Iris pigment epithelial cell (primary cell): ENCODE measurements at places on chromosomes 1 and 21.
A peak's percentile ranks its signal among the peaks of the same experiment; 100 is the strongest.

DNA sequence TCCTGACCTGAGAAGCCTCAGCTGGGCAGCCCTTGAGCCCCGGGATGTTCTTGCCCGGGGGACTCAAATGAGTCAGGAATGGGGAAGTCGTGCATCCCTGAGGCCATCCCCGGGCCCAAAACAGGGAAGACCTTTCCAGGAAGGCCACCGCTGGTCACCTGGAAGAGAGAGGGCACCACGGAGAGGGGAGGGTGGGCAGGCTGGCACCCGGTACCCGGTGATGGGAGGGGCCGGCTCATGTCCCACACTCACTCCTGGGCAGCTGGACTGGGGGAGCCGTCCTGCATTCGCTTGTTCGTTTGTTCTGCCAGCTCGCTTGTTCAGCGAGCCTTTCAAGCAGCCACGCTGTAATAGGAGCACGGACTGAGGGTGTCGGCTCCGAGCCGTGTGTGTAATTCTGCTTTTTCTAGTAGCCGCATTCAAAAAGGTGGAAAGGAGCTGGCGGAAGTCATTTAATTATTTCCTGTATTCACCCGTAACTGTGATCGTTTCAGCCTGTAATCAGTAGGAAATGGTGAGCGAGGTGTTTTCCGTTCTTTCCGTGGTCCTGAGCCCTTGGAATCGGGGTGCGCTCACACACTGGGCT, 48.4 kb upstream of the CCDC27 start:
- DNase-seq = no peak

- DNase-seq = no peak
Measured at GRCh38 chr1:25529518-25530185, 13.8 kb upstream of the LDLRAP1 start.

DNA sequence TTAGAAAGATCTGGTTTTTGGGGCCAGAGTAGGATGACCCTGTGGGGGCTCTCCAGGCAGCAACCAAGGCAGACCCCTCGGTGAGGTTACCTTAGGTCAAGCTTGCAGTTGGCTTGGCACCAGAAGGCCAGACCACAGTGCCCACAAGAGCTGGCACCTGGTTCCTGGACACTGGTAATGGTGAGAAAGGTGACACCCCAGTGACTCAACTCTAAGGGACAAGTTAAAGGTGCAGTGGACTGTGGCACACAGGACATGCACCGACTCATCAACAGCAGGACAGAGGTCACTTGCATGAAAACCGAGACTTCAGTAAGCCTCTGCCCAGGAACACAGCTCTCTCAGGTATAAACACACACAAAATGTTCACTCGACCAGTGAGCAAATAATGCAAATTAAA, 6.7 kb downstream of the LRRC38 start:
- DNase-seq = no peak

DNA sequence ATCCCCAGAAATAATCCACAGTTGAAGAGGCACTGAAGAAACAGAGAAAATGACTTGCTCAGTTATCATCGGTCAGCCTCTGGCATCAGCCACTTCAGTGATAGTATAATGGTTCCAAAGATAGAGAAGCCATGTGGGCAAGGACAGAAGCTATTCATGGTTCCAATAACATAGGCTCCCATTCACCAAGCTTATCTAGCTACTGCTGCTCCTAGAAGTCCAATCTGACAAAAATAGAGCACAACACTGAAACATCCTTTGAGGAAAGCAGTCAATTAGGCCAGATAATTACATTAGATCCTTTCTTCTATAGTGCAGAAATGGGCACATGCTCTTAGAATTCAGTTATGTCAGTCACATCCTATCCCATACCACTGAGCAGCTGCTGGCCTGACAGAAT, 33.5 kb upstream of the CRB1 start:
- DNase-seq = no peak

- no peak for DNase-seq
Measured at GRCh38 chr1:94014635-94015488, 105.6 kb upstream of the GCLM start.

DNA sequence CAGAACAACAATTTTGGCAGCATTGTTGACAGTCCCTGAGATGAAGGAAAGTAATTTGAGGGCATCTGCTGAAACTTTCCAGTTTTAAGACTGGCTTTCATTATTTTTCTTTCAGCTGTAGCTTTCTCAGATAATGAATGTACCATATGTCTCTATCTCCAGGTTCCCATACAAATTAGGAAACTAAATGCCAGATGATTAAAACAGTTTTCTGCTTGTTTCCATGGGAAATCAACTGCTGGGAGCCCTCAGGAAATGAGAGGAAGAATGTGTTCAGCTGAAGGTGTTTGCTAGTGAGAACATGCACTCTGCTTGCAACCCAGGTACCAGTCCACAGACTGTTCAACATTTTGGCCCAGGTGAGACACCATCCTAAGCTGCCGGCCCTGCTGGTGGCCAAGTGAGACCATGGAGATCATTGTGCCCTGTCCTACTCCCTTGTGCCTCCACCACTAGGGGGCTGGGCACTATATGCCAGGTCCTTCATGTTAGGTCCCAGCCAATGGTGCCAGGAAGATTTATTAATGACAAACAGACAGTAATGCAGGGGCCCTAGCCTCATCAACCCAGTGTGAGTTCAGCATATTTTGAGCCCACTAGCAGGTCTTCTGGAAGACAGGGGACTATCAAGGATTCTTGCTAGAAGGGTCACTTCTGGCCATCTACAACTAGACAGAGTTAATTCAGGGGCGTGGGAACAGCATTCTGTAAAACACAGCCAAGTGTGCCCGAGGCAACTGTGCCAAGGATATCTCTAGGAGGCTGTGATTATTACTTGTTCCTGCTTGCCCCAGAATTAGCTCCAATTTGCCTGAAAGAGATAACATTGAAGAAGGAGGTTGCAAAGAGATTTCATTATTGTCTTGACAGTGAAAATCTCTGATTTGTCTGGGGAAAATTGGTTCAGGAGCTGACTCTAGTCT, 17.0 kb upstream of the LRRC8C start:
- DNase-seq = no peak

GRCh38 chr21:33374080-33374449, 29.1 kb upstream of the IFNGR2 start:
- no peak for DNase-seq

GRCh38 chr21:45269861-45270260, 17.8 kb downstream of the POFUT2 start:
- no peak for DNase-seq

DNA sequence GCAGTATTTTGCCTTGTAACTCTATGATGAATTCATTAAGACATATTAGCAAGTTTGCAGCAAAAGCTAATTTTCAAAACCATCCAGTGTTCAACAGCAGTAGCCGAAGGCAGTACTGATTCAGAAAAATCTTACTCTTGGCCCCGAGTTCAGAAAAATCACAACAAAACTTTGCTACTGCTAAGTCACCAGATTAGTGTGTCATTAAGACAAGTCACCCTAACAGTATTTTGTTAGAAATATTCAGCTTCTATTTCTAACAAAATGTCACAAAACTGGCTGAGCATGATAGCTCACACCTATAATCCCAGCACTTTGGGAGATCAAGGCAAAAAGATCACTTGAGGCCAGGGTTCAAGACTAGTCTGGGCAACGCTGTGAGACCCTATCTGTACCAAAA, 8.2 kb downstream of the GTF2B start:
- DNase-seq = no peak

DNA sequence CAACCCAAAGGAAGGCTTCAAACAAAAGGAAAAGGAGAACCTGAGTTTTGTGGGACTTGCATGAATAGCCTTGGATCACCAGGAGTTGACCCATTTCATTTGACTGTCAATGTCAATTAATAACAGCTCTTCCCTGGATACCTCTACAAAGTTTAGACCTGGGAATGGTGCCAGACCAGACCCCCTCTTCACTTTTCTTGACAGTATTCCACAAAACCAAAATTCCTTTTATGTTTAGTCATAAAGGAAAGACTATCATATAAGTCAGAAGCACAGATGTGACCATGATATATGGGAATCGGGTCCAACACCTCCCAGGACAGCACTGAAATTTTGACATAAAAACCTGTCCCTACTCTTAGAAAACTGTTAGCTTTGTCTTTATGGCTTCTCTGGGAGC, 191.8 kb downstream of the LYPLAL1 start:
- DNase-seq = no peak

GRCh38 chr1:219566951-219567947, 45.7 kb downstream of the ZC3H11B start:
- DNase-seq = peak; percentile 67

DNA sequence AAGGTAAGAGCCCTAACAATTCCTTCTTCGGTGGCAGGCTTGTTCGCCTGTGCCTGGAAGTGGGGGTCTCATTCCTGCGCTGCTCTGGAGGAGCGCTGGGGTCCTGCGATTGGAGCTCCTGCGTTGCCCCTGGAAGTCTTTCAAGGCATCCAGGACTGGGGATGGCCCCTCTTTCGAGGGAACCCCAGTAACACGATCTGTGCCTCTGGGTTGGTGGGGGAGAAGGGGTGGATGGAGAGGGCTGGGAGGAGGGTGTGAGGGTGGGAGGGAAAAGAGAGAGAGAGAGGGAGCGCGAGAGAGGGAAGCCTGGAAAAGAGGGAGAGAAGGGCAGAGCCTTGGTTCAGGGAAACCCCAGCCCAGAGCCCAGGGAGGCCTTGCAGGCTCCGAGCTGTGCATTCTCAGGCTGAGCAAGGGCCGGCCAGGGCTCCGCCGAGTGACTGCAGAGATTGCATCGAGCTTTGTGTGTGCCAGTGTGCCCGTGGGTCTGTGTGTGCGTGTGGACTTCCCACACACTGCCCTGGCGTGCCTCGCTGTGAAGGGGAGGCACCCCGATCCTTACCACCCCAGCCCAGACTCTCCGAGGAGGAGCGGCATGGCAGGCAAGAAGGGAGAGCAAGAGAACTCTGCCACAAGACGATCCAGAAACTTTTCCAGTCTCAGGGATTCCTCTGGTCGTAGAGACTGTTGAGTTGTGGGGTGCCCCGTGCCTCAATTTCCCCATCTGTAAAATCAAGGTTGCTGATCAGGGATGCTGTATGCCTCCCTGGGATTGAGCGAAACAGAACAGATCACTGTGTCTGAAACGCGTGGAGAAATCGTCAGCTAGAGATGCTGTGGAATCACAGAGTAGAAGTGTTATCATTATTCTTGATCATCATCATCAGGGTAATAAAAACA, 619 bp downstream of the BCL9 start:
- peak; percentile 42 for DNase-seq

DNA sequence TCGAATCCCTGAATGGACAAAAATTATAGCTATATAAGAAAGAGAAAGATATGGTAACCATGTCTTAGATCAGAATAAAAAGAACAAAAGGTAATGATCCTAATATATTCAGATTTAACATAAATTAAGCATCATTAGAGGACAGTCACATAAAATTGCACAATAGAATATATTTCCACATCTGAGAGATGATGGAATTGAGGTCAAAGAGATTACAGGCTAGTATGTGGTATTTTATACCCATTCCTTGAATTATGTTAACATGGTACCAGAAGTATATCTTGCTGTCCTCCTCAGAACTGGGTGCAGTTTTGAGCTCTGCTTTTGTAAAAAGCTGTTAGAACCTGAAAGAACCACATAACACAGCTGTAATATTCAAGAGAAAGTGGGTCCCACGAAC, 245.6 kb upstream of the HOOK1 start:
- DNase-seq = peak; percentile 50

DNA sequence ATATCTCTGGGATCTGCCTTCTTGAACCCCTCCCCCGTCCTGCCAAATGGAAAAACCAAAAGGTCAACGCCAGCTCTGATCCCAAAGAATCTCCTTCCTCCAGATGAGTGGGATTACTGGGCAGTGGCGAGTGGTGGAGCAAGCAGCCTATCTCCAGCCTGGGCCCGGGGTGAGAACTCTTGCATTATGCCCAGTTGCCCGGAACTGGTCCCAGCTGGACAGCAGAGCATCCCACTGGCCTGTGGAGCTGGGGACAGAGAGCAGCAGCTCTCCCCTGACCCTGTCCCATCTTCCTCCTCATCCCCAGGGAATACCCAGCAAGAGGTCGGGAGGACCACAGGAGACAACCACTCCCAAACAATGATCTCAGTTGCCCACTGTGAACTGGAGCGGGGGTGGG, 130.5 kb downstream of the TMEM53 start:
- no peak for DNase-seq

DNA sequence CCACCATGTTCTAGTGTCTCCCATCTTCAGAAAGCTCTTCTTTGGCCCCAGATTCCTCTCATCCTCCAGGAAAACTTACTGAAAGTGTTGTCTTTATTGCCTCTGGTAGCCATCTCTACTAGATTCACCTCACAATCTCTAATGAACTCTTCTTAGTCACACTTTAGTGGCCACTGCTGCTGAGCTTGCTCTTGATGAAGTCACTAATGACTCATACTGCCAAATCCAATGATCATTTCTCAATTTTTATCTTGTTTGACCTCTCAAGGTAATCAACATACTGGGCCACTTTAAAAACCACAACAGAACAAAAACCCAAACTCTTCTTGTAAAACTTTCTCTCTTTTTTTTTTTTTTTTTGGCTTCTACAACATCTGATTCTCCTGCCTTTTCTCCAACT, 196.4 kb downstream of the LHX8 start:
- peak; percentile 16 for DNase-seq

DNA sequence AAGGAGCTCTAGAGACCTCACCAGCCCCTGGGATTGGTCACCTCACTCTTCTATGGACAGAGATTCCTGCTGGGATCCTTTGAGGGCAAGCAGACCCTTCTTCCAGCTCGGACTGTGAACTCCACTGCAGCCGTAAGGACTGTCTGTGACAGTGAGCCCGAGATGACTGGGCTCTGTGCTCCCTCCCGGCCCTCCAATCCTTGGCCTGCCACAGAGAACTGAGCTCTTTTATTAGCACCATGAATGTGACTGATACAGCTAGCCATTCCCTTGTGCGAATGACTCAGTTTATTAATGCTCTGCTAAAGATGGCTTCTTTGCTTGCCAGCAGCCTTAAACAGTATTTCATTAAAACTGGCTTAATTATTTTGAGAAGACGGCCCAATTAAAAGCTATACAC, 194.6 kb upstream of the LMO4 start:
- DNase-seq = no peak

DNA sequence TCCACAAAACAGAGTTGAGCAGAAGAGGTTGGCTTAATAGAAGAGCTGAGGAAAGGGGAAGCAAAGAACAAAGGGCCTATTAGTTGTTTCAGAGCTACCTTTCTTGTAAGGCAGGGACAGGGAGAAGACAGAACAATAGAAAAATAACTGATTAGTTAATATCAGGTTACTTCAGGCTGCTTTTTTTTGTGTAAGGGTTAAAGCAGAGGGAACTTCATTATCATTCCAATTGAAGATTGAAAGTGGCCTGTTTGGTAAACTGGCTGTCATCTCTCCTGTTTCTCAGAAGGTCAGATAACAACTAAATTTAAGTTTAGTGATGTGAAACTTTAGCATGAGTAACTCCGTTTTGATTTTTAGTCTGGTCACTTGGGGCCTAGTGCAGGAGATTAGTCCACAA, 22.3 kb downstream of the CDC42 start:
- DNase-seq = no peak

GRCh38 chr1:108503062-108503733, 53.1 kb downstream of the NBPF6 start:
- DNase-seq = peak; percentile 38
